ENCODE measurements at places on chromosomes 2 and 18. TPM values are rescaled to one million over a fixed set of nuclear protein-coding genes. Genes with fewer than 3 reads are reported as not detected.

HTR2B gene
- total RNA-seq, result not detected

CXCR1 gene
- total RNA-seq, result not detected

DNA sequence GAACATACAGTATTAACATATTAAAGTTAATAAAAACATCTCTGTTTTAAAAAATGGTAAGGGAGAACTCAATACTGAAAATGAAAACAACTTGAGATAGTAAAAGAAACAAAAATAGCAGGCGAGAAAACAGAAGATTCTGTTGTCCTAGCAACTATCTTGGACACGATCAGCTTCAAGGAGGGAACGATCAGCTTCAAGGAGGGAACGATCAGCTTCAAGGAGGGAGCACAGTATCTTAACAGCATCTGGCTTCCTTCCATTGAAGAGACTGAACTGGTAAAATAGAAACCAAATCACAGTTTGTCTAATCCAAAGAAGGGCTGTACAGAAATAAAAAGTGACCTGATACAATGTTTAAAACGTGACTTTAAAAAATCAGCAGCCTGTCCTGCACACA, 51.8 kb downstream of the NDUFA10 start:
- no peak for DNase-seq

GAL3ST2 gene
- total RNA-seq, result not detected

NEU4 gene
- total RNA-seq, result not detected

DTNB gene
- 40.1 TPM for total RNA-seq

DNA sequence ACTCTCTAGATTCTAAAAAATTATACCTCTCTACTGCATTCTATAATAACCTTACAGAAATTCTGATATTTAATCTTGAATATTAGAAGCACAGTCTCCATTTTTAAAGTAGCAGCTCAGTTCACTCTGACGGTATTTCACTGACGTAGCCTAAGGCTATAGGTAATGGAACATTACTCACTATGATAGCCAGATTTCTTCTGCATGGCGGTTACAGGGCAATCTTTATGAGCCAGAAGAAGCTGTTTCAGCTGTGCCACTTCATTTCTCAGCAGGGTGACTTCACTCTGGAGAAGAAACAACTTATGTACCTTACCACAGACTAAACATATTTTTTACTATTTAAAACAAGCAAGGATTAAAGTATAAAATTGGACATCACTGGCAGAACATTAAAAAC, 75.3 kb upstream of the CHN1 start:
- DNase-seq, result no peak

GRCh38 chr18:79531926-79532312, 136.2 kb downstream of the NFATC1 start:
- DNase-seq, result peak; percentile 48

GRCh38 chr2:9165625-9166024, 41.0 kb upstream of the ASAP2 start:
- DNase-seq, result no peak

GRCh38 chr18:22676423-22676822, 256.7 kb upstream of the RBBP8 start:
- no peak for DNase-seq

- DNase-seq, result no peak
Measured at GRCh38 chr18:63155910-63156773, 163.4 kb downstream of the BCL2 start.

DNA sequence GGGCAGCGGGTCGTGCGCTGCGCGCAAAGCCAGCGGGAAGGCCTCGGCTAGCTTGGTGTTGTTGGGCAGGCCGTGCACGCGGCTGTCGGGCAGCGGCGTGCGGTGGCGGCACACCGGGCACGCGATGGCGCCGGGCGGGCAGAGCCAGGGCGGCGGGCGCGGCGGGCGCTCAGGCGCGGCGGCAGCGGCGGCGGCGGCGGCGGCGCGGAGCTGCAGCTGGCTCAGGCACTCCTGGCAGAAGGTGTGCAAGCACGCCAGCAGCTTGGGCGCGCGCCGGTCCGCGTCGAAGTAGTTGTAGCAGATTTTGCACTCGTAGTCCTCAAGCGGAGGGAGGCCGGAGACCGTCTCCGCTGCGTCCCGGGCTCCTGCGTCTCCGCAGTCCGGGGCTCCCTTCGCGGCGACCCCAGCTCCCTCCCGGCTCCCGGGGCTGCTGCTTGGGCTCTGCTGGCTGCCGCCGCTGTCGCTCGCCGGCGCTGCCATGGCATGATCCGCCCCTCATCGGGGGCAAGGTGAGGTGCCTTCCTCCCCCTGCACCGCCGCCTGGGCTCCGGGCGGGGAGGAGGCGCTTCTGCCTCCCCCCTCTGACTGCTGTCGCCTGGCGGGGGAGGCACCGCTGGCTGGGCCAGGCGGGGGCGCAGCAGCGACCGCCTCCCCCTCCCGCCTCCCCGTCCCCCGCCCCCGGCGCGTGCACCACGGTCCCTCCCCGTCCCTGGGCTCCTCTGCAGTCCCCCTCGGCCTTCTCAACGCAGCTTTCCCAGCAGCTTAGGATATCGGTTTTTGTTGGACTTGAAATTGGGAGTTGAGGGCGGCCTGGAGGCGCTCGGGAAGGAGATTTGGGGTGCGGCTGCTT, 21.0 kb upstream of the PAX3 start:
- DNase-seq, result no peak
